Activated naive CD4-positive, alpha-beta T cell treated with anti-CD3 and anti-CD28 coated beads, Interleukin-2, amount 50 U/mL, for 16 hours (primary cell): ENCODE measurements at places on chromosomes 6 and 20.

GRCh38 chr6:52394251-52394666, 25.9 kb upstream of the EFHC1 start:
- DNase-seq = peak; percentile 31

- peak; percentile 31 for DNase-seq
Measured at GRCh38 chr6:108174371-108175175, 8.8 kb downstream of the NR2E1 start.

- DNase-seq = no peak
Measured at GRCh38 chr6:166005401-166005943, 162.2 kb downstream of the TBXT start.

DNA sequence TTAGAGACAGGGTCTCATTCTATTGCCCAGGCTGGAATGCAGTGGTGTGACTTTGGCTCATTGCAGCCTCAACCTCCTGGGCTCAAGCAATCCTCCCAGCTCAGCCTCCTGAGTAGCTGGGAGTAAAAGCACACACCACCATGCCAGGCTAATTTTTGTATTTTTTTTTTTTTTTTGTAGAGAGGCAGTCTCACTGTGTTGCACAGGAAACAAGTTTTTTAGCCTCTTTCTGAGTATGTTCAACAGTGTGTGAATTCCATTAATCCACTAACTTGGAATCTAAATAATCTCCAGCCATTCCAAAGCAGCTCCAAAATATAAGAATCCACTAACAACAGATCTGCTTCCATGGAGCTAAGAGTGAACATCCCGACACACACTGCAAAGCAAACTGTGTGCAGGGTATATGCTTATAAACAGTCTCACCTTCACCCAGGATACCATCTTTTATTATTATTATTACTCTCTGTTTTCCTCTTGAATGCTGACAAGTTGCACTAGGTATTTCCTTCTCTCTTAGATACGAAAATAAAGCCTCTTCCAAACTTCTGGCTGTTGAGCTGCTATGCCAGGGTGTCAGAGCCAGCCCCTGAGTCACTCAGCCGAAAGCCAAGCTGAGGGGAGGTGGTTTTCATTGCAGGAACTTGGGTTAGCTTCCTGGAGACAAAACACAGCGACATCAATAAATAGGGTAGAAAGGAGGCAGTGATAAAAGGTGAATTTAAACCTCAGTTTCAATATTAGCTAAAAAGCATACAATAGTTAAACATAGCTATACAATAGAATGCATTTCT, 264.9 kb downstream of the HIVEP2 start:
- peak; percentile 24 for DNase-seq

- DNase-seq = no peak
Measured at GRCh38 chr20:51262240-51262639, 239.3 kb upstream of the KCNG1 start.

DNA sequence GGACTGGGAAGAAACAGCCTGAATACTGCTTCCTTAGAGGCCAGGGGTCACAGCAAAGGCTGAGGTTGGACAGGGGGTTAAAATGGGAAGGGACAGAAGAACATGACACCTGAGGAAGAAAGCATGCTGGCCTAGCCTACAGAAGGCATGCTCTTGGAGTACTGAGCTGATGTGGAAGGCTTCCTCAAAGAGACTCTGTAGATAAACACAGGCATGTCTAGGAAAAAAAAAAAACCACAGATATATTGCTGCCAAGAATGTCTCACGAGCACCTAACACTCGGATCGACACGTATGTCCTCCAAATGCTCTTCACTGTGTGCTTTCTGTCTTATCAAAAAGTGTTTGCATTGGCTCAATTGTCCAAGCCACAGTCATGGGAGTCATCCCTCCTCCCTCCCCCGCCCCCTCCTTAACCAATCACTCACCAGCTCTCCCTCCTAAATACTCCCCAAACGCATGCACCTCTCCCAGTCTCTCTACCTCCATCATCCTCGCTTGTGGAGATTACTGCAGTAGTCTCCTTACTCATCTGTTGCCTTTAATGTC, 101.1 kb upstream of the LRFN2 start:
- DNase-seq = no peak

GRCh38 chr6:41746107-41746506, 1.1 kb downstream of the PGC start:
- no peak for DNase-seq

- no peak for DNase-seq
Measured at GRCh38 chr20:43800186-43800585, 73.4 kb upstream of the GTSF1L start.
